Activated T-helper 1 cell treated with anti-CD3 and anti-CD28 coated beads, Interleukin-2, amount 50 U/mL, for 16 hours (primary cell): ENCODE measurements at places on chromosomes 5 and 9.

DNA sequence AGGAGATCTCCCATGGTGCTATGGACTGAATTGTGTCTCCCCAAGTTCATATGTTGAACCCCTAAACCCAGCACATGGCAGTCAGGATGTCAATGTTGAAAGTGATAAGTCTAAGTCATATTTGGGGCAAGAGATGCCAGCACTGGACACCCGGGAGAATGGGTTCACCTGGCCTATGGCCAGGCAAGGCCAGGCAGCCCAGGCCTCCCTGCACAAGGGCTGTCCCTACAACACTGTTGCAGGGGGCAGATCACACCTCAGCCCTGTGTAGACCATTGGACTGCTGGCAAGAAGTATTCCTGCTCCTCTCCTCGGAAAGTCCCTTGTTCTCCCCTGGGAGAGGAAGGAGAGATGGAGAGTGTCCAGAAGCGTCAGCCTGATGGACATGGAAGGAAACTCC is 240.5 kb downstream of the GADD45G start:
- DNase-seq: no peak

DNA sequence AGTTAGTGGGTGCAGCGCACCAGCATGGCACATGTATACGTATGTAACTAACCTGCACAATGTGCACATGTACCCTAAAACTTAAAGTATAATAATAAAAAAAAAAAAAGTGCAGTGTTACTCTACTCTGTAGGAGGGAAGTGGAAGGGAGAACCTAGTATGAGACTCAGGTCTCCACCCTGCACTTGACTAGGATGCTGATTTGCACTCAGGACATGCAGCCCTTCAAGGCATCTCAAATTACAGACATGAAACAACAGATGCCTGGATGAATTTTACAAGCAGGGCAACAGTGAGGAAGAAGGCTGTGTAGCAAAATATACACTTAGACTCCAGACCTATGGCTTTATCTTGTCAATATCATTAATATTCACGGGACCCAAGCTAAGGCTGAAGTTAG is 16.5 kb downstream of the TRIM32 start:
- DNase-seq: no peak

DNA sequence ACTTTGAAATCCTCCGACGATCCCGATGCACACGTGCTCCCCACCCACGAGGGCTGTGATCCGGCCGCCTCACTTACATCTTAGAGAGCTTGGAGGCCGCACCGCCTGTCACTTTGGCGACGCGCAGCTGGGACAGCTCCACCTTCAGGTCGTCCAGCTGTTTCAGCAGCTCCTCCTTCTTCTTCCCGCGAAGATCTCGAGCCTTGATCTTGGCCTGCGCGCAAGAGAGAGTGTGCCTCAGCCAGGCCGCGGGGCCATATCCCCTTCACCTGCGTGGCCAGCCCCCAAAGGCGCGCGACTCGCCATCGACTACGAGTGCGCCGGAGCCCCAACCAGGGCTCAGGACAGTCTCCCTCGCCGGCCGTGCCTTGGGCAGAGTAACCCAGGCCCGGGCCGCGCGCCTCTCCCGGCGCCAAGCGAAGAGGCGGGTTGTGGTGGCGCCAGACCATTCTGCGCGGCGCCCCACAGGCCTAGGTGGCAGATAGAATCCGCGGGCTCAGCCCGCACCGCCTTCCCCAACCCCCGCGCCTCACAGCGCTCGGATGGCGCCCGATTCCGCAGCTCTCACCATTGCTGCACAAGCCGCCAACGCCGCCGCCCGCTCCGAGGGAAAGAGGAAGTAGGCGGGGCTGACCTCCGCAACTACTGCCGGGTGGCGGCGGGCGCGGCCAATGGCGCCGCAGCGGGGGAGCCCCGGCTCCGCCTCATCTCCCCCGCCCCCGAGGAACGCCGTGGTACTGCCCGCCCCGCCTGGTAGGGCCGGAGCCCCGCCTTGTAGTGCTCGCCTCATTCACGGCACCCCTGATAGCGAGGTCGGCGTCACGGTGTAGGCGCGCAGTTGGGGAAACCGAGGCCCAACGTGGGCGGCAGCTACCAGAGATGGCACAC is at the start of the genes ARPC5L and RPL35:
ARPC5L (plus strand) TSS at position 789 of the 888 bp plus-strand sequence. CDS start 7,161 bp downstream, outside the sequence.
RPL35 (minus strand) TSS at position 616 of the 888 bp plus-strand sequence; CDS start at position 571, 45 bp downstream.
- peak; percentile 89 for DNase-seq

DNA sequence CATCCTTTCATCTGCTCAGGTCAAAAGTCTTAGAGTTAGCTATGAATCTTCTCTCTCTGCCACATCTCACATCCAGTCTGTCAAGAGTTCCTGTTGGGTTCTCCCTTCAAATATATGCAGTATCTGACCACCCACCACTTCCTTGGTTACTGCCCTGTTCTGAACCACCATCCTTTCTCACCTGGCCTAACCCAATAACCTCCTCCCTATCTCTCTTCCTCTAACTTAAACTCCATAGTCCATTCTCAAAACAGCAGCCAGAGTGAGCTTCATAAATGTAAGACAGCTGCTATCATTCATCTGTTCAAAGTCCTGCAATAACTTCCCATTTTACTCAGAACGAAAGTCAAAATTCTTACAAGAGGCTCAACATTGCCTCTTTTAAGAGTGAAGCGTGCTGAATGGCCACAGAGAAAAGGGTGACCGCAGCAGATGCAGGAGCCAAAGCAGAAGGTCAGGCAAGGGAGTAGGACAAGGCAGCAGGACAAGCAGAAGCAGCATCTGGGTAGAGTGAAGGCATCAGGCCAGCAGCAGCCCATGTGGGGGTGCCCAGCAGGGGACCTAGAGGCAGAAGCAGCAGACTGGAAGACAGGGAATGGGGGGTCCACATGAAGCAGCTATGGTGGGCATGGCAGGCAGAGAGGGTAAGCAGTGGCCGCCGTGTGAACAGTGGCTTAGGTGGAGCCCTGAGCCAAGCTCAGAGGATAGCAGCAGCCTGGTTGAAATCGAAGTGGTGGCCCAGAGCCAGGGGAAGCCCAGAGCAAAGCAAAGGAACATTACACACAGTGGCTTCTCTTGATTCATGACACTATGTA is 39.3 kb upstream of the CDC42SE2 start:
- DNase-seq: no peak

DNA sequence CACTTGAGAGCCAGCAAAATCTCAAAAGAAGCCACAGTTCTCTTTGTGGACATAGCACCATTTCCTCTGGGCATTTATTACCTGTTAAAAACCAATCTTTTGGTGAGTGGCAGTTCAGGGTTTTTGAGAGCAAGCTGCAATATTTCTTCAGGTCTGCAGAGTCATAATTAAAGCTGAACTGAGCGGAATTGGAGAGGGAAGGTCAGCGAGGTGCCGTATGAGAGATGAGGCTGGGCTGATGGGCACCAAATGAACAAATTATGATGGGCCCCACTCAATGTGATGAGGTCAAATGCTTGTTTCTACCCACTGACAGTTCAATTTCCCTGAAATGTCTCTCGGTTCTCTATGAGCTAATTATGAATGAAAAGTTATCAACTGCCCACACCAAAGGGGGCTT is 231.9 kb downstream of the AP3B1 start:
- no peak for DNase-seq

GRCh38 chr9:88814577-88814976 is 176.7 kb upstream of the S1PR3 start:
- DNase-seq: no peak

- no peak for DNase-seq
These were observed 10.6 kb downstream of the NDFIP1 start for GRCh38 chr5:142119051-142119625.

- no peak for DNase-seq
These were observed 74.0 kb downstream of the CHSY3 start for GRCh38 chr5:129978270-129978669.

DNA sequence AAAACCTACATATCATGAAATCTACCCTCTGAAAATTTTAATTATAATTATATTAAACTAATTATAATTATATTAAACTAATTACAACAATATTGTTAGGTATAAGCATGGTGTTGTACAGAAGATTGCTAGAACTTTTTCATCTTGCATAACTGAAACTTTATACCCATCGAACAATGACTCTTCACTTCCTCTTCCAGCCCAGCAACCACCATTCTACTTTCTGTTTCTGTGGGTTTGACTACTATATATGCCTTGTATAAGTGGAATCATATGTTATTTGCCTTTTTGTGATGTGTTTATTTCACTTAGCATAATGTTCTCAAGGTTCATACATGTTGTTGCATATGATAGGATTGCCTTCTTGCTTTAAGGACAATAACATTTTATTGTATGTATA is 274.2 kb upstream of the CCNH start:
- DNase-seq: no peak

GRCh38 chr9:1002678-1003077 is 26.2 kb downstream of the DMRT3 start:
- no peak for DNase-seq

DNA sequence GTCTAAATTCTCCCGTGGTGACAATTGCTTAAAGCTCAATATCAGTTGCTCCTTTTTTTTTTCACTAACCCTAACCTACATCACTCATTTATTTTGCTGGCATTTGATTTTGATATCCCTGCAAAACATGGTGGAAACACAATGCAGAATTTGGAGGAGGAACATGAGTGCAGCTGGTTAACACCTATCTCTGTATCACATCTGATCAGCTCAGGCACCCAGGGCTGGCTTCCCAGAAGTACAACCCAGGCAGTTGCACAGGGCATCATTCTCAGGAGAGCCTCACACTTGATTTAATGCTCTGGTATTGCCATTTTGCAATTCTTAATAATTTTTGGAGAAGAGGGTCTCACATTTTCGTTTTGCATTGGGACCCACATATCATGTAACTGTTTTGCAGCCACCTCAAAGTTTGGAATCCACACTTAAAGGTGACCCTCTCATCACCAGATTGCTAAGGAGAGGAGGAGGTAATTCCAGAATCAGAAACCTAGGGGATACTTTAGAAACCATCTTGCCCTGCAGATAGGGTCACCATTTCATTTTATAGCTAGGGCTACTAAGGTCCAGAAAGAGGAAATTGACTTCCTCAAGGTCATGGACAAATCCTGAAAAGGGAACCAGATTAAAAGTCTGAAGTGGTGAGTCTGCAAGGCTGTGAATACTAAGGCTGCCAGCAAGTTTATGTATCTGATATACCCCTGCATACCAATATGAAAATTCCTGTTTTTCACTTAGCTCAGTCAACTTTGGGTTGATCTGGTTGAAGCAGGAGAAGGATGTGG is 19.3 kb upstream of the ADAM19 start:
- no peak for DNase-seq

GRCh38 chr9:118529624-118530214 is 825.5 kb downstream of the TLR4 start:
- DNase-seq: no peak

DNA sequence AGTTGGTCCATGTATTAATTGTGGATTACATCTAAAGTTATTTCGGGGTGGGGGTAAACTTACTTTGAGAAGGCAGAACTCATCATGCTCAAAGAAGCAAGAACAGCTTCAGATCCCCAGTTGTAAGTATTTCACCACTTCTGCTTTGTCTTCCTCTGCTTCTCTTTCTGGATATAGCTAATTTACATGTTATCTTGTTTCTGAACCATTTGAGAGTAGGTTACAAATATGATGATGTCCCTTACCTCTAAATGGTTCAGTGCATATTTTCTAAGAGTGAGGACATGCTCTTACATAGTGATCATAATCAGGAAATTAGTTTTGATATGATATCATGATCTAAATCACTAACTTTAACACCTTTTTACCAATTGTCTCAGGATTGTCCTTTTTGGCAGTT is 11.9 kb downstream of the TRIO start:
- no peak for DNase-seq

GRCh38 chr5:76524101-76524835 is 98.9 kb downstream of the F2RL2 start:
- no peak for DNase-seq

DNA sequence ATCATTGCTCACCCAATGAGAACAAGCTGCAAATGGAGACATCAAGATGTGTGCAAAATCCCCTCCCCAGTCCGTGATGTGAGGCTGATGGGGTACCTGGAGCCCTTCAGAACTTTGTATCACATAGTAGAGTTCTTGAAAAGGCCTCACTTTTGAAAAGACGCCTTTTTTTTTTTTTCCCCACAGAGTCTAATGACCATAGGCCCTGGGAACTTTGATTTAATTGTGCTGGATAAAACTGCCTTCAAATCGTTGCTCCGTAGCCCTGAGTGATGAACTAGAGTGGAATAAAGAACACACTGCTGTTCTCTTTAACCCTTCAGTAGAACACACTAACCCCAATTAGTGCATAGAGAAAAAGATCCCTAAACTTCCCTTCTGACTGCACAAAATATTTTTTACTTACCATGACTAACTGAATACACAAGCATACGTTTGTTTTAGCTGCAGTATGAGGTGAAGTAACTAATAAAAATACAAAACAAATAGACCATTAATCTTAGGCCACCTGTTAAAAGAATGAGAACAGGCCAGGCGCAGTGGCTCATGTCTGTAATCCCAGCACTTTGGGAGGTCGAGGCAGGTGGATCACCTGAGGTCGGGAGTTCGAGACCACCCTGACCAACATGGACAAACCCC is 15.1 kb downstream of the PSAT1 start:
- DNase-seq: no peak

DNA sequence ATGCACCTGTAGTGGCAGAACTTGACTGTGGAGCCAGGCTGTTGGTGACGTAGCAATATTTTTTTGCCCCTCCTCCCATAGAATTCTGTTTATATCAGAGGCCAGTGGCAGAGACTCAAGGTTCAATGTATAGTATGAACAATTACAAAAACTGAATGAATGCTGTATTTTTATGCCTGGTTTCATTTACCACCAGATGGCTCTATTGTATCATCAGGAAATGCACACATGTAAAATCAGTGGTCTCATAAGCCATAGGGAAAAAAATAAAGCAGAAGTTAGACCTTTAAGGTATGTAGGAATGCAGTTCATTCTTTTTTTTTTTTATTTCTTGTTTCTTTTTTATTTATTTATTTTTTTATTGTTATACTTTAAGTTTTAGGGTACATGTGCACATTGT is 43.6 kb downstream of the CCDC192 start:
- no peak for DNase-seq

- no peak for DNase-seq
These were observed 50.6 kb downstream of the TTC39B start for GRCh38 chr9:15256426-15256825.

- no peak for DNase-seq
These were observed 21.2 kb upstream of the MARCHF3 start for GRCh38 chr5:127051591-127051990.

DNA sequence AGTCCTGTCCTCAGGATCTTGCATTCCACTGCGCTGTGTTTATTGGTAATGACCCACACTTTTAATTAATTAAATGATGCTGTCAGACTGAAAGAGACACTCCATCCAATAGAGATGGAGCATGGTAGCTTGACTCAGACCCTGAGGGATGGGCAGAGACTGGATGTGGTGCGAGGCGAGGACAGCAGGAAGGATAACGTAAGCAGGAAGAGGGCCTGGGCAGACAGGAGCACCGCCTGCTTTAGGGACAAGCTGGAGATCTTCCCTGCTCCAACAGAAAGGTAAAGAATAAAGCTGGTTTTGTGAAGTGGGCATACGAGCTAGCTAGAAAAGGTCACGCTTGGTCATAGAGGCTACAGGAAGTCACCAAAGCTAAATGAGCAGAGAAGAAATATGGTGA is 3.6 kb upstream of the DOCK8 start:
- DNase-seq: no peak

DNA sequence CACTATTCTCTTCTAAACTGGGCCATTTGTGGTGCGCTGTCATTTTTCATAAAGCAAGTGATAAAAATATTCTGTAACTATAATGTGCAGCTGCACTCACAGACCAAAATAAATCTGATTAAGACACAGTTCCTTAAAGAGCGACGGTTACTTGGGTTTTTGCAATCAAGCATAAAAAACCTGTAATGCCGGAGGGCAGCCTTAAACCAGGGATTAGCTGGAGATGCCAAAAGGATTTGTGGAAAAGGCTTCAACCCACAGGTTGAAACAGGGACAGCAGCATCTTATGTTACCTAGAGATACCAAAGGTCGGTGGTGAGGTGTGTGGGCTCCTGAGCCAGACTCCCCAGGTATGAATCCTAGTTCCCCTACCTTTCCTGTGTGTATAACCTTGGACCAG is 49.3 kb downstream of the CTNND2 start:
- no peak for DNase-seq
